ENCODE measurements at places on chromosomes 1 and 21. TPM values are rescaled to one million over a fixed set of nuclear protein-coding genes. Genes with fewer than 3 reads are reported as not detected.

DNA sequence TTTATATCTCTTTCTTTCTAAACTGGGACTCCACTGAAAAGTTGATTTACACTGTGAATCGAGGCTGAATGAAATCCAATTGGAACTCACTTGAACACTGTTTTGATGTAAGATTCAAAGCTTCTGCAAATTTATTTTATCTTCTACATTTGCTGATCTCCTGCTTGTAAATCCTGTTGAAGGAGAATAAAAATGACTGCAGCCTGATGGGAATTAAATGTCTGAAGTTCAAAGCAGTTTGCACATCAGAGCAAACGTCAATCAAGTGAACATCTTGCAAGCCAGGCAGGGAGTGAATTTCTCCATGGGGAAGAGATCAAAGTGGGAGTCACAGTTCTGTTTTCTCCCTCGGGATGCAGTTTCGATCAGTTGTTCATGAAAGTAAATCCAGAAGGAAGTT is 127.2 kb downstream of the CACHD1 start:
- H3K27me3 ChIP-seq, result no peaks in the 10 kb centered on the region
- H3K36me3 ChIP-seq, result no peaks in the 10 kb centered on the region
- DNase-seq, result no peak
- H3K27ac ChIP-seq, result peak overlapping the region; percentile 81

The ESPN gene
- total RNA-seq, result 9.7 TPM

The CHIA gene
- total RNA-seq, result not detected

DNA sequence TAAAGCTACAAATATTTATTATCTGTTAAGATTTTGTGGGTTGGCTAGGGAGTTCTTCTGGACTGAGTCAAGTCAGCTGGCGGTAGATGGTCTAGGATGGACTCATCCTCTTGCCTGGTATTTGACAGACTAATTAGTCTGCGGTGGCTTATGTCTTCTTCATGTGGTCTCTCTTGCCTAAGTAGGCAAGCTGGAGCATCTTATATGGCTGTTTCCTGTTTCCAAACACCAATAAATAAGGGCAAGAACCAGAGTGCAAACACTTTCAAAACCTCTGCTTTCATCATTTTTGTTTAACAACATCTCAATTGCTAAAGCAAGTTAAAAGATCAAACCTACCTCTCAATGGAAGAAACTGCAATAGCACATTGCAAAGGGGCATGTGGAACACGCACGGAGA is 484.8 kb downstream of the PTPRC start:
- DNase-seq, result no peak
- H3K27me3 ChIP-seq, result no peaks in the 10 kb centered on the region
- peaks cover 10% of the 10 kb centered on the region for H3K4me1 ChIP-seq
- no peak overlapping the region for H3K4me3 ChIP-seq
- H3K36me3 ChIP-seq, result no peaks in the 10 kb centered on the region

GRCh38 chr1:160978510-160978927 is 23.9 kb upstream of the ITLN2 start:
- no peak overlapping the region for H3K4me3 ChIP-seq
- H3K27me3 ChIP-seq, result peaks cover 31% of the 10 kb centered on the region
- H3K36me3 ChIP-seq, result no peaks in the 10 kb centered on the region
- no peaks in the 10 kb centered on the region for H3K4me1 ChIP-seq
- DNase-seq, result no peak

DNA sequence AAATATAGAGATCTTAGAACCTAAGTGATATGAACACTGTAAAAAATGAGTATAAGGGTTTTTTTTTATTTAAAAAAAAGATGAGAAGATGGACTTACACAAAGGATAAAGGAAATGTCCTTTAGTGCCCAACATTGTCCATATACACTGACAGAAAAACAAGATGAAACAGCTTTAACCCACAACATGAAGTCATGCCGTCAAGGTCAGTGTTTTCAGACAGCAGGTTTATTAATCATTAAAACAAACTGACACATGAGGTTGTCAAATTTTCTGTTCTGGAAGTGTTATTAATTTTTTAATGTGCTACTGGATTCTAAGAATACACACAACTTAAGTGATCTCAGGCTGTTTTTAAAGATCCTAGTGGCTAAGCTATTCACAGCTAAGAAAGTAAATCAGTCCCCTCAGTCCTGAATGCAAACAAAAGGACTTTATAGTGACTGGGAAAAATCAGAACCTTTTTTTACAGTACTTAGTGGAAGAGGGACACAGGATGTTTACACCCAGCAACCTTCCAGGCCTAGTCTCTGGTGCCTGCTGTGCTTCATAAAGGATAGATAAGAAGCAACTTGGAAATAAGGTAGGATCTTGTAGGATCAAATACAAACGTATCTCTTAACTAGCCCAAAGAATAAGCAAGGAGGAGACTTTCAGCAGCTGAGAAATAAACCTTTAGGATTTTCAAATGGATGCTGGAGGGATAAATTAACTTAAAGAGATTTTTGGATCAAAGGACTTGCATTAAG is 21.9 kb upstream of the PKN2 start:
- H3K4me3 ChIP-seq, result no peak overlapping the region
- peak overlapping the region; percentile 17 for H3K27ac ChIP-seq
- no peak for DNase-seq
- H3K36me3 ChIP-seq, result no peaks in the 10 kb centered on the region

DNA sequence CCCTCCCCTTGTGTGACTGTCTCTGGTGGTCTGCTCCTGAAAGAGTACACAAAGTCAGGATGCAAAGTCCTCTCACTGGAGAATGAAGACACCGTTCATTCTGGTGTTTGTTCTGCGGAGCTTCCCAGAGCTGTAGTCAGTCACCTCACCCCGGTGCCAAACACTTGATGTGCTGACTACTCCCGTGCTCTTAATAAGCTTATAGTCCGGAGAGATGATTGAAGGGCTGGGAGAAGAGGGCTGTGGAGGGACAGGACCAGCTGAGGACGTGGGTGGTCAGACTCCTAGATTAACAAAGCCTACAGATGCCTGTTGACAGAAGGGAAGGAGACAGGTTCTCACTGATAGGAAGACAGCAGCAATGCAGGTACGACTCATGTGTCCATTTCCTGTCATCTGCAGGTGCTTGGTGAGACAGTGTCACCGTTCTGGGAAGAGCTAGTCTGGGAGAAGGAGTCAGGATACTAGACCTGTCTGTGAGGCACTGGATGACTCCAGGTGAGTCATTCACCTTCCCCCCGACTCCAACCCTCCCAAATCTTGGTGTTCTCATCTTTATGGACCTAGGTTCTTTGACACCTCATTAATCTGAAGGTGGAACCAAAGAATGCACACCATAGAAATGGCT is 40.4 kb upstream of the LRRN2 start:
- H3K4me1 ChIP-seq, result no peaks in the 10 kb centered on the region
- H3K27me3 ChIP-seq, result peaks cover 38% of the 10 kb centered on the region
- no peaks in the 10 kb centered on the region for H3K36me3 ChIP-seq
- H3K27ac ChIP-seq, result no peak overlapping the region

The CELA2B gene
- total RNA-seq, result not detected

The SYPL2 gene
- 17.8 TPM for total RNA-seq

GRCh38 chr1:154423304-154423987 is 18.3 kb downstream of the IL6R start:
- H3K36me3 ChIP-seq, result no peaks in the 10 kb centered on the region
- no peak overlapping the region for H3K4me3 ChIP-seq
- no peak overlapping the region for H3K27ac ChIP-seq
- DNase-seq, result peak; percentile 70

GRCh38 chr1:151492120-151492519 is 19.1 kb upstream of the CGN start:
- H3K36me3 ChIP-seq, result no peaks in the 10 kb centered on the region
- H3K27ac ChIP-seq, result no peak overlapping the region
- no peak for DNase-seq
- no peaks in the 10 kb centered on the region for H3K4me1 ChIP-seq
- H3K4me3 ChIP-seq, result no peak overlapping the region
- no peaks in the 10 kb centered on the region for H3K27me3 ChIP-seq

DNA sequence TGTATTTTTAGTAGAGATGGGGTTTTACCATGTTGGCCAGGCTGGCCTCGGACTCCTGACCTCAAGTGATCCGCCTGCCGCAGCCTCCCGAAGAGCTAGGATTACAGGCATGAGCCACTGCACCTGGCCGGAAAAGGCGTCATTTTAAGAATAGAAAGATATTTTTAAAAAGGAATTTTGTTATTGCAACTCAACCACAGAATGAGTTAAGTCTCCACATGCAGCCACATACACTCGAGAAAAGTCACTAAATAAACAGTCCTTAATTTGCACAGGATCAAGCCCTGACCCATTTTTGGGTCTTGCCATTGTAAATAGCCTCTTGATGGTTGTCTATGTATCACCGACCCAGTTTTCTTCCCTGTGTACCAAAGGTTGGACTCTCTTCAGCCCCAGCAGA is 85.5 kb downstream of the FBXO2 start:
- no peaks in the 10 kb centered on the region for H3K36me3 ChIP-seq
- H3K27ac ChIP-seq, result no peak overlapping the region
- no peak for DNase-seq
- H3K27me3 ChIP-seq, result no peaks in the 10 kb centered on the region
- no peak overlapping the region for H3K4me3 ChIP-seq

The WNT3A gene
- total RNA-seq, result not detected
